Activated CD4-positive, alpha-beta memory T cell treated with anti-CD3 and anti-CD28 coated beads for 36 hours (primary cell): ENCODE measurements at places on chromosomes 2 and 18. TPM values are rescaled to one million over a fixed set of nuclear protein-coding genes. Genes with fewer than 3 reads are reported as not detected.
A peak's percentile ranks its signal among the peaks of the same experiment; 100 is the strongest.

- H3K27ac ChIP-seq = no peak overlapping the region
- peaks cover 56% of the 10 kb centered on the region for H3K4me1 ChIP-seq
- H3K4me3 ChIP-seq = no peak overlapping the region
- peaks cover 19% of the 10 kb centered on the region for H3K36me3 ChIP-seq
These were observed 41.4 kb upstream of the RNU4ATAC start for GRCh38 chr2:121489284-121489683.

- H3K4me3 ChIP-seq = no peak overlapping the region
- no peaks in the 10 kb centered on the region for H3K27me3 ChIP-seq
- H3K4me1 ChIP-seq = no peaks in the 10 kb centered on the region
- no peaks in the 10 kb centered on the region for H3K36me3 ChIP-seq
- DNase-seq = no peak
These were observed 5.7 kb upstream of the NOSTRIN start for GRCh38 chr2:168796583-168797285.

DNA sequence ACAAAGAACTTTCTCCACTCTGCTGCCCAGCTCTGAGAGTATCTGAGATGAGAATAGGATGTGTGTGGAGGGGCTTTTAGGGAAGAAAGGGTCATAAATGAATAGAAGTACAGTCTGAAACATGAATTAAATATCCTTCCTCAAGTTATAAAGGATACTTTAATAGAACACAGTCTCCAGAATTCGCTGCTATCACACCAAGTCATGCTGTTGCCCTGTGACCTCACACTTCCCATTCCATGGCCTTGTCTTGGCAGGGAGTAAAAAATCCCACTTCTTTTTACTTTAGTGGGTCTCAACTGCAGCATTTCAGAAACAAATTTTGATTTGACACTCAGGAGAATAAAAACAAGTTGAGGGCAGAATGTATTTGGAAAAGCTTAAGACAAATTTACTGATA lies 3.8 kb upstream of the RPE start:
- H3K27ac ChIP-seq = no peak overlapping the region
- no peak for DNase-seq
- H3K27me3 ChIP-seq = peaks cover 3% of the 10 kb centered on the region

DNA sequence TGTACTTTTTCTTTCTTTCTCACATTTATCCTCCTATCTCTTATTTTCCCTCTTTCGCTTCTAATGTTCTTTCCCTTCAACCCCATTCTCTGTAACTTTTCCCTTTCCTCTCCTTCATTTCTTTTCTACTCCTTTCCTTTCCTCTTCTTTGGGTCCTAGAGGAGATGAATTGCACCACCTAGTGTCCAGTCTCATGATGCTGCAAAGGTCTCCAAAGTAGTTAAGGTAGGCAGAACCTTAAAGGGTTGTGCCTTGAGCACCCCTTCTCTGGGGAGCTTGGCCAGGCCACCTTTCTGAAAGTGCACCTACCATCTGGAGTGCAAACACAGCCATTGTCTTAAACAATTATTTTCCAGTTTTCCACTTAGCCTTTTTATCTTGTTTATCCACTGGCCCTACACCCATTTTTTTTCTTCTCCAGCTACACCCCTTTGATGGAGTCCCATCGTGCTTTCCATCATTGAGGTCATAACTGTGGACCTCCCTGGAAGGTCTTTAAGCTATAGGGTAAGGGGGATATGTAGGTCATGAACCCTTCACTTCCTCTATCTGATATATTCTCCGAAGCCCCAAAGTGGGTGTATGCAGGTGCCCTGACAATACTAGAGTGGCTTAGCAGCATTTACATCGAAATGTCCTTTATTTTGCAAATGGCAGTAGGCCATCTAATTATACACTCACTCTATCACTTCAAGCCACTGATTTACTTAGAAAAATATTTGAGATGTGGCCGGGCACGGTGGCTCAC lies 155.9 kb downstream of the ESCO1 start:
- no peaks in the 10 kb centered on the region for H3K4me1 ChIP-seq
- no peak overlapping the region for H3K27ac ChIP-seq
- H3K4me3 ChIP-seq = no peak overlapping the region
- H3K36me3 ChIP-seq = no peaks in the 10 kb centered on the region

DNA sequence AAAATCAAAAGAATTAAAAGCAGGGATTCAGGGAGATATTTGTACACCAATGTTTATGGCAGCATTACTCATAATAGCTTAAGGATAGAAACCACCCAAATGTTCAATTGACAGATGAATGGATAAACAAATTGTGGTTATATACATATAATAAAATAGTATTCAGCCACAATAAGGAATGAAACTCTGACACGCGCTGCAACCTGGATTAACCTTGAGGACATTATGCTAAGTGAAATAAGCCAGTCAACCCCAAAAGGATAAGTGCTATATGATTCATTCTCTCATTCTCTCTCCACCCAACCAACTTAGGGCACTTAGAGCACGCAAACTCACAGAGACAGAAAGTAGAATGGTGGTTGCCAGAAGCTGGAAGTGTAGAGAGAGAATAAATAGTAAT lies 216.8 kb upstream of the SLC14A2 start:
- peaks cover 12% of the 10 kb centered on the region for H3K27me3 ChIP-seq
- no peaks in the 10 kb centered on the region for H3K36me3 ChIP-seq
- no peak for DNase-seq
- H3K4me1 ChIP-seq = peaks cover 2% of the 10 kb centered on the region
- no peak overlapping the region for H3K4me3 ChIP-seq

DNA sequence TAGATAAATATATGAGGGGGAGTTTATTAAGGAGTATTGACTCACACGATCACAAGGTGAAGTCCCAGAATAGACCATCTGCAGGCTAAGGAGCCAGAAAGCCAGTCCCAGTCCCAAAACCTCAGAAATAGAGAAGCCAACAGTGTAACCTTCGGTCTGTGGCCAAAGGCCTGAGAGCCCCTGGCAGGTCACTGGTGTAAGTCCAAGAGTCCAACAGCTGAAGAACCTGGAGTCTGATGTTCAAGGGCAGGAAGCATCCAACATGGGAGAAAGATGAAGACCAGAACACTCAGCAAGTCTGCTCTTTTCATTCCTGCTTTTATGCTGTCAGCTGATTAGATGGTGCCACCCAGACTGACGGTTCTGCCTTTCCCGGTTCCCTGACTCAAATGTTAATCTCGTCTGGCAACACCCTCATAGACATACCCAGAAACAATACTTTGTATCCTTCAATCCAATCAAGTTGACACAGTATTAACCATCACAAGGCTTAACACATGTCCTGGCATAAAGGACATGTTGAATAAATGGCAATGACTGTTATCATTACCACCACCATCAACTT lies 56.7 kb downstream of the MAPK4 start:
- peaks cover 4% of the 10 kb centered on the region for H3K27me3 ChIP-seq
- H3K4me3 ChIP-seq = no peak overlapping the region
- no peaks in the 10 kb centered on the region for H3K36me3 ChIP-seq
- DNase-seq = no peak
- no peak overlapping the region for H3K27ac ChIP-seq

GRCh38 chr2:121451398-121451797 lies 79.3 kb upstream of the RNU4ATAC start:
- no peaks in the 10 kb centered on the region for H3K27me3 ChIP-seq
- peaks cover 55% of the 10 kb centered on the region for H3K36me3 ChIP-seq
- no peak for DNase-seq
- no peaks in the 10 kb centered on the region for H3K4me1 ChIP-seq

DNA sequence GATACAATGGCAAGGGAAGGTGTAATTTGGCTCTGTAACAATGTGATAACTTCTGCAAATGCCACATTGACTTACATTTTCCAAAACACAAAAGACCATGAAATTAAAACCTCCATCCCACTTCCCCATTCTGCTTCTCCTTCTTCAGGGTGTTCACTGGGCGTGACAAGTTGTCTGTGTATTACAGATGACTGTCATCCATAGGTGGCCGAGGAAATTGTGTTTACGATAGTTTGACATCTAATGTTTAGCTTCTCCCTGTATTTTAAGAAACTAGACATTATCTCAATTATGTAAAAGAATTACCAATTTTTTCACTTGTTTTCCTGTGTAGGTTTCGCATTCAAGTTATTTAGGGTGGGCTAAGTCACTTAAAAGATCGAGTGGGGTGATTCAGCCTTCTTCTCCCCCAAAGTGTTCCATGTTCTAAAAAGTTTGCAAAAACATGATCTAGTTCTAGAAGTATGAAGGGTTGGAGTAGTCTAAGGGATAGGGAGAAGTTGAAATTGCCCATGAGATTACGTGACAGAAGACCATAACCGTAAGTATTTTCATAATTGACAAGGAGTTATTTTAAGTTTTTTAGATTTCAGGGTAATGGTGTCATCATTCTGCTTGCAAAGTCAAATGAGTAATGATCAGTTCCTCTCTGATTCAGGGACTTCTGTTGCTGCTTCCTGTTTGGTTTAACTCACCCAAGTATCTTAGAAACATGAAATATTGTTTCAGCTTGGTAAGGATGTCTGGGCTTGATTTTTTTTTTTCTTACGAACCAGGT lies 25.2 kb upstream of the CYTIP start:
- no peaks in the 10 kb centered on the region for H3K27me3 ChIP-seq
- H3K4me3 ChIP-seq = peak overlapping the region; percentile 69
- peaks cover 2% of the 10 kb centered on the region for H3K36me3 ChIP-seq
- peaks cover 91% of the 10 kb centered on the region for H3K4me1 ChIP-seq
- no peak for DNase-seq

- H3K4me1 ChIP-seq = no peaks in the 10 kb centered on the region
- peaks cover 7% of the 10 kb centered on the region for H3K27me3 ChIP-seq
- no peak overlapping the region for H3K4me3 ChIP-seq
- no peaks in the 10 kb centered on the region for H3K36me3 ChIP-seq
- H3K27ac ChIP-seq = no peak overlapping the region
- no peak for DNase-seq
These were observed 64.1 kb upstream of the ZNF532 start for GRCh38 chr18:58800582-58800981.

DNA sequence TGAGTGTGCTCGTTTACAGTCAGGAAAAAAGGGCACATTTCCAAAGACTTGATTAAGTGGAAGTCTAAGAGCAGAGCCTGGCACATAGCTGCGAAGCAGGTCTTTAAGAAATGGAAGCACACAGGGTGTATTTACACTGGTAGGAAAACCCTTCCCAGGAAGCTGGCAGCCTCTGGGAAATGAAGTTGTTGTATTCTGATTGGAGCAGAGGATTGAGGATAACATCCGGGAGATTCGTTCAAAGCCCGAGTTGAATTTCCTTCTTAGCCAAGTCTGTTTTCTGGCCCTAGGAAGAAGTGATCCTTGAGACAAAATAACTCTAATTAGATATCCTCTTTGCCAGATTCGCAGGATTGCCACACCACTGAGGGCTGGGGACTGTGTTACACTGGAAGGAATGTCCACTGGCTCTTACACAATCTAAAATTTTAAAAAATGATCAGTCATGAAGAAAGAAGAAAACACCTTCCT lies 75.9 kb downstream of the ITGB1BP1 start:
- H3K27ac ChIP-seq = no peak overlapping the region
- no peak for DNase-seq
- no peaks in the 10 kb centered on the region for H3K36me3 ChIP-seq
- no peak overlapping the region for H3K4me3 ChIP-seq
- H3K27me3 ChIP-seq = peaks cover 6% of the 10 kb centered on the region
- H3K4me1 ChIP-seq = no peaks in the 10 kb centered on the region

GRCh38 chr2:54029721-54030395 lies 59.1 kb upstream of the PSME4 start:
- no peak overlapping the region for H3K4me3 ChIP-seq
- H3K36me3 ChIP-seq = peaks cover 3% of the 10 kb centered on the region
- no peak for DNase-seq
- H3K27ac ChIP-seq = no peak overlapping the region

GRCh38 chr2:46334389-46335271 lies 37.4 kb downstream of the EPAS1 start:
- no peak overlapping the region for H3K4me3 ChIP-seq
- DNase-seq = no peak
- H3K36me3 ChIP-seq = no peaks in the 10 kb centered on the region
- H3K27ac ChIP-seq = no peak overlapping the region

DNA sequence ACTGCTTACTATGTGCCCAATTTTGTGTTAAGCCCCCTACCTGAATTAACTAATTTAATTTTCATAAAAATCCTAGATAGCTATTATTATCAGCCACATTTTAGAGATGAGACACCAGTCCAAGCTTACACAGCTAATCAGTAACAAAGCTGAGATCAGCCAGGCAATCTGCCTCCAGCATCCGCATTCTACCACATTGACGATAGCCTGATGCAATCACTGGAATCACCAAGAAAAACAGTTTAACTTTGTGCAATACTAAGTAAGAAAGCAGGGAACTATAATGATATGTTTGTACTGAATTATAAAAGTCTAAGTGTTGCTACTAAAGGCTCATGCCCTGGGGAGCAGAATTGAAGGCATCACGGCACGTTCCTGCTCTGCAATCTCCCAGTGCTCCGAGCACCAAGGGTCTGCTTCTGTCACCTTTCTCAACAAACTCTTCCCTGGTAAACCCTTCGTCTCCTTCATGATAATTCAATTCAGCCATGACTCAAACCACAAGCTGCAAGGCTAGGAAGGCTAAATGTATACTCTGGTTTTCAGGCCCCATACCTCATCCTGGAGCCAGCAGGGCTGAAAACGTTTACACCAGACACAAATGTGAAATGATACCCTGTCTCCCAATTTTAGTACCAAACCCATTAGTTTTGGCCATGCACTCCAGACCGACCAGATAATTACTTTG lies 19.4 kb downstream of the KANSL3 start:
- H3K4me1 ChIP-seq = peaks cover 17% of the 10 kb centered on the region
- H3K27ac ChIP-seq = peak overlapping the region; percentile 28
- no peak overlapping the region for H3K4me3 ChIP-seq
- no peak for DNase-seq
- no peaks in the 10 kb centered on the region for H3K27me3 ChIP-seq

DNA sequence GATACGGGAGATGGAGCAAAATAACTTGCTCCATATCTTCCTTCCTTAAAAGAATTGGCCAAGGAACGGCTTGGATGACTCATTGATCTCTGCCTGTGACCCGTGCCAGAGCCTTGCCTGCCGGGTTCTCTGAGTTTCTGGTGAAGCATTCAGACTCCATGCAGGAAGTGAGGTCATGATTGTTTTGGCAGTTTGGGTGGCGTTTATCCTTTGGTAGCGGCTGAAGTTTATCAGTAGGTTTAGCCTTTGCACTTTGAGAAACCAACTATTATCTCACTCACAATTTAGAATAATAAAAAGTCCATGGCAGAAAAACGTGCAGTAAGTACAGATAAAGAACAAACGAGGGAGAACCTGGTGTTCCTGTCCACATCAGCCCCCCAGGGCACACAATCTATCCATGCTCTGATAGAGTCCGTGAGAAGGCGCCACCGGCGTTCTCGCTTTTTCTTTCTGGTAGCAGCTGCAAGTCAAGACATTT lies 15.0 kb upstream of the CTAGE1 start:
- no peak overlapping the region for H3K27ac ChIP-seq
- DNase-seq = no peak
- no peaks in the 10 kb centered on the region for H3K36me3 ChIP-seq
- H3K4me3 ChIP-seq = no peak overlapping the region
- H3K4me1 ChIP-seq = no peaks in the 10 kb centered on the region

DNA sequence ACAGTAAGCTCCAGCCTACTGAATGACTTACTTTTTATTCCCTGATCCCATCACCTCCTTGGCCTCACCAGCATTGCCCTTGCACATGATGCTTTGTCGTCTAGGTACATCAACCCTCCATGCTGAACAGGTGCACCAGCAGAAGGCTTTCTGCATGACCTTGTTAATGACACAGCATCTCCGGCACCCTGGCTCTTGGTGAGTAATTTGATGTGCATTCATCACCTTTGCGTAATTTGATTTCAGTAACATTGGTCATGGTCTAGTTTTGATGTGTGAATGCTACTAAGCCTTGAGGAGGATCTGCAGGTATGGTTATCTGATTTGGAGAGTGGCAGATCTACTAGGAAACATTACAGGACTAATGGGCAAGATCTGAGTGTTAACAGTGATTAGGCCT lies 103.6 kb downstream of the STK39 start:
- H3K4me1 ChIP-seq = peaks cover 3% of the 10 kb centered on the region
- peak; percentile 30 for DNase-seq
- no peaks in the 10 kb centered on the region for H3K27me3 ChIP-seq
- H3K27ac ChIP-seq = no peak overlapping the region
- no peak overlapping the region for H3K4me3 ChIP-seq

The IL36RN gene
- total RNA-seq = not detected

The CLK1 gene
- total RNA-seq = 114 TPM

The SLC9A4 gene
- total RNA-seq = not detected
